Ammon's horn (tissue), 1 donor: ENCODE measurements at places on chromosomes 2 and 18.

DNA sequence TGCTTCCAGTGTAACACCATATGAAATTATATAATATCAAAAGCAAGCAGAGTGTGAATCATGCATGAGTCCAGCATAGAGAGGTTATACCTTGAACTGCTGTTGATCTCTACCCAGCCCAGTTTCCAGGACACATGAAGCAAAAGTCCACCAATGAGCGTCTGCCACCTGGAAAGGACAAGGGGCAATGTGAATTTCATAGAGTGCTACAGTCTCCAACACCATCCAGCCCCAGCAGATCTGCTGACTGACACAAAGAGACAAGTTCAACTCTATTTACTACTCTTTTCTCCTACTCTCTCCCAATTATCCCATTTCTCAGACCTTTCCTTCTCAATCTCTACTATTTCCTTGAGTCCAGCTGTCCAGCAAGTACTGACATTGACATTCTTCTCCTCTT is 31.8 kb upstream of the RIOK3 start:
- no peak for DNase-seq

DNA sequence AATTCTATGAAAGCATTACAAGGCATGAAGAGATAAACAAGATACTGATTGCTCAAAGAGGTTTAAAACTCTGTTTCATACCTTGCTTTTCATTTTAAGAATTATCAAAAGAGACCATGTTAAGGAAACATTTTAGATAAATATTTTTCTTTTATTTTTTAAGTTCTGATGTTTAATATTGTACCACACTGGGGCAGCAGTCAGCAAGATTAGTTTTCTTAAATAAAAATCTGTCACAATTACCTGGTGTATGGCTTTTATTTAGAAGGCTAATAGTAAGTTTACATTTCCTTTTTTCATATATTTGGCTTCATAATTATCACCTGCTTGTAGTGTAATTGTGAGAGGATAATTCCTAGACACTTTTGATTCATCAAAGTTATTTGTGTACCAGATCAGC is 46.4 kb downstream of the ZNF804A start:
- DNase-seq: no peak

GRCh38 chr2:7022492-7023385 is 105.5 kb downstream of the RNF144A start:
- DNase-seq: no peak

DNA sequence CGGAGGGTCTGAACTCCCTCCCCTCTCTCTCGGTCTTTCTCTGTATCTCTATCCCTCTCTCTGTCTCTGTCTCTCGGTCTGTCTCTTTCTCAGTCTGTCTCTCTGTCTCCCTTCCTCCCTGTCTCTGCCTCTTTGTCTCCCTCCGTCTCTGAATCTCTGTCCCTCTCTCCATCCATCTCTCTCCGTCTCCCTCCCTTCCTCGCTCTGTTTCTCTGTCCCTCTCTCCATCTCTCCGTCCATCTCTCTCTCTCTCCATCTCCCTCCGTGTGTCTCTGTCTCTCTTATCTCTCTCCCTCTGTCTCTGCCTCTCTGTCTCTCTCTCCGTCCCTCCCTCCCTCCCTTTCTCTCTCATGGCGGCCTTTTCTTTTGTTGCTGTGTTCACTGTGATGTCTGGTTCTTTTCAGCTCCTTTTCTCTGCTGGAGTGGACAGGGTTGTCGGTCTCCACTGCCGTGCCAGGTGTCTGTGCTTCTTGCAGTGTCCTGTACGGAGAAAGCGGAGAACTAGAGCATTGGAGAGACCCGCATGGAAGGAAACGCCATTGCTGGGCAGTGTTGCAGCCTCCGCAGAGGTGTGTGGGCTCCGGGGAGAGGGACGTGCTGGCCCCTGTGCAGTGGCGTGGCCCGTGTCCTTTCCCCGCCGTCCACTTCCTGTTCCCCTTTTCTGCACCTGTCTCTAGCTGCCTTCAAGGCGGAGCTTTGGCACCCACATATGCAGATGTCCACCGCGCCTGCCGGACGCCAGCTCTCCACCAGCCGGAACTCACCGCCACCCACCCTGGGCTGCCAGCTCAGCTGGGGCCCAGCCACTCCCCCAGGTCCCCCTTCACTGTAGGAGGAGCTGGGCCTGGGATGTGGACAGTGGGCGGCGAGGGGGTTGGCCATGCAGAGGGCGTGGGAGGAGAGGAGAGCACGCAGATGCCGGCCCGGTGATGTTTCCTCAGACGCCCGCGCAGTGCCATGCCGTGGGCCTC is 113.1 kb downstream of the NFATC1 start:
- DNase-seq: no peak

GRCh38 chr2:174587579-174587978 is 10.0 kb downstream of the WIPF1 start:
- no peak for DNase-seq

DNA sequence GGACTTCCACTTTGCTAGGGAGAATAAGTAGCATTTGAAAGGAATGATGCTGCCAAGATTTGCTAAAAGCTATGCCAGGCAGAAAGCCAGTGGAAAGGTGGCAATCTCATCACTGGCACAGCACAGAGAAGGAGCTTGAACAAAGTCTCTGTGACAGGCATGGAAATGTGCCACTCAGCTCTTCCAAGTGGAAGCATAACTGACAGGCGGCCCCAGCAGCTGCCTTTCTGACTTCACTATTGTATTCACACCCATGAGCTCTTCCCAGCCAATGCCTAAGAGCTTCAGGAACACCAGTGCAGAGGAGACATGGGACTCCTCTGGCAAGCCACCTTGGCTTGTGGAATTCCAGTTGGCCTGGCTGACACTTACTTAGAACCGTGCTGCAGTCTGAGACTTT is 134.6 kb upstream of the REG3G start:
- peak; percentile 4 for DNase-seq

DNA sequence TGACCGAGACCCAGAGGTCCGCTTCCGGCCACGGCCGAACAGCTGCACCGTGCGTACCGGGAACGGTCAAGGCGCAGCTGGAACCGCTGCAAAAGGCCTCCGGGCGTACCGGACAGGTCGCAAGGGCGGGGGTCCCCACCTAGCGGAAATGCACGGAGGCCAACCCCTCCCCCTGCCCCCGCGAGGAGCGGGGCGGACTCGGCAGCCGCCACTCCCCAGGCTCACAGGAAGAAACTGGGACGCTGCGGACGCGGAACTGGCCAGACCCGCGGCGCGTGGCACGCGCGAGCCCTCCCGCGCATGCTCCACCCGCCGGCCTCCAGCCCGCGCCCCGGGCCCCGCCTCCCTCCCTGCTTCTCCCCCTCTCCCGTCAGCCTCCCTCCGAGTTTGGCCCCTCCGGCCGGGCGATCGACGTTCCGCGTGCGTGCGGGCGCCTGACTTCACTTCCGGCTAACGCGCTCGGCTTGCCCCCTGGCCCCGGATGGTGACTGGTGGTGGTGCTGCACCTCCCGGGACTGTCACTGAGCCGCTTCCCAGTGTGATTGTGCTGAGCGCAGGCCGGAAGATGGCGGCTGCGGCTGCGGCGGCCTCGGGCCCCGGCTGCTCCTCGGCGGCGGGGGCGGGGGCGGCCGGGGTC is at the start of gene BIRC6:
Gene BIRC6 (plus strand): TSS at position 343 of the 637 bp plus-strand sequence. CDS start 139 bp downstream, at position 482.
- peak; percentile 99 for DNase-seq

- DNase-seq: no peak
These were observed 31.7 kb downstream of the LRP2 start for GRCh38 chr2:169330555-169331198.

GRCh38 chr2:122029456-122029855 is 274.0 kb downstream of the TSN start:
- no peak for DNase-seq

DNA sequence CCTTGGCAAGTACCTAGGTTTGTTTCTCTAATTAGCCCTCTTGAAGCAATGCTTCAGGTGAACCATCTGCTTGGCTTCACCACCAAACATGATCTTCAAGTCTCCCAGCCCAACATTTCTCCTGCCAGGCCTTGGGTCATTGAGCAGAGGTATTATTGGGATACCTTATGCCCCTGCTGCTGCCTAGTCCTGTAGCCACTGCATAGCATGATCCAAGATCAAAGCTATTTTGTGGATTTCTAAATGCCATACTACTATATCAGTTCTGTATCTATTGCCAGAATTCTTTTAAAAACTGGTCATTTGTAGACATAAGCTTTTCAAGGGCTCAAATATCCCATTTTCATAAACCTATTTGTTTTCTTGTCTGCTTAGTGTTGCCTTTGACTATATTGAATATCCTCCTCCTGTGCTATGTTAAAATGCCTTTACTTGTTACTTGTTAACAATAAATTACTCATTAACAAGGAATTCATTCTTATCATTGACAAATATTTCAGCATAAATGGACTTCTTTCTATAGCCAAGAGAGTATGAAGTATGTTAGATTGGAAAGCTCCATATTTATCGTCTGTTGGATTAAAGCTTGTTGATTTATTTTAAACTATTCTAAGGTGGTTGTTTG is 204.5 kb upstream of the RBBP8 start:
- DNase-seq: no peak

DNA sequence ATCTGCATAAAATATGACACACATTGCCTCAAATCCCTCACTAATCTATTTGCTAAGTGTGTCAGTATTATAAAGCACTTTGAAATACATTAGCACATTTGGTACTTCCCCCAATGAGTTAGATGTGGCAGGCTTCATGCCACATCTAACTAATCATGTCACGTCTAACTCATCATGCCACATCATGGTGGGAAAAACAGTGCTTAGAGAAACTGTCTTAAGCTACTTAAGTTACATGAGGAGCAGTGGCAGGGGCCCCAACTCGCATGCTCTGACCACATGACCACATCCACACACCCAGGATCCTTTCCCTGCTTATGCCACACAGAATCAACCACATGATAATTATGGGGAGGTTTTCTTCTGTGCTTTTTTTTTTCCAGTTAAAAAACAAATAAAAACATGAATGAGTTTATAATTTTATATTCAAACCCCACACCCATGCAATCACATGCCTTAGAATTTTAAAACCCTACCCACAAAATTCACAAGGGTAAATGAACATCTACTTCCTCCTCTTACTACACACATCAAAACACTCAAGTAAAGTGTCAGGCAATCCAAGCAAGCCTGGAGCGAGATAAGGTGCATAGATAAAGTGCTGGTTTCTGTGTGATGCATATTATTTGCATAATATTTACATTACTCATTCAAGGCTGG is 1.6 kb downstream of the ABCA12 start:
- DNase-seq: no peak

GRCh38 chr2:168392024-168392423 is 64.0 kb upstream of the CERS6 start:
- DNase-seq: no peak

DNA sequence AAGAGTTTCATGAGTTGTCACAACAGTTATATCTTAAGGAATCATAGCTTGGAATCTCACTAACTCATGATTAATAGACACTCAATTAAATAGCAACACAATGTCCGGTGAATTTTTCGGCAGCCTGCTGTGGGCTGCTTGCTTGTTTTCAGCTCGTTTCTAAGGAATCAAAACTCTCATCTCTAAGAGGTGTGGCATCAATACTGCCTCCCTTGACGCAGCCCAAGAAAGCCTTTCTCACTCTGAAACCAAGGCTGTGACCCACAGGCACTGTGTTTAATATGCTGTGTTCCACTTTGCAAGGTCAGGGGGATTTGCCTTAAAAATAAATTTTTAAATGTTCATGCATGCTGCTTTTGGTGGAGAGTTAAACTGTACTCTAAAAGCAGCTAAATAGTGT is 5.4 kb downstream of the DCC start:
- no peak for DNase-seq

DNA sequence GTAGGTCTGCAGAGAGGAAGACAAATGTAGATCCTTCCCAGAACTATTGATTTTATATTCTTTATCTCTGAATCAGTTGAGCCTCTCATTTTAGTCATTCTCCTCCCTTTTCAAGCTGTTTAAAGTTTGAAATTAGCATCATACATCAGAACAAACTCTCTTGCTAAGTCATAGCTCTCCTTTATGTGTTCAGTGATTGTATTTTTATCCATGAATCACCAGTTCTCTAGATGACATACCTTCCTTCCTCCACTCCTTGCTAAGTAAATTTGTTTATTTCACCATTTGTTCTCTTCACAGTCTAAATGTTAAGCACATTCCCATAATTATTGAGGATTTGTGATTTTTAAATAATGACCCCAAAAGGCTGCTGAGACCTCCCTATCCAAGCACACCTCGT is 63.5 kb upstream of the RAPGEF4 start:
- DNase-seq: no peak

GRCh38 chr18:8084160-8084559 is 517.0 kb downstream of the PTPRM start:
- DNase-seq: peak; percentile 20

GRCh38 chr2:177711483-177712265 is 319.1 kb downstream of the AGPS start:
- no peak for DNase-seq

DNA sequence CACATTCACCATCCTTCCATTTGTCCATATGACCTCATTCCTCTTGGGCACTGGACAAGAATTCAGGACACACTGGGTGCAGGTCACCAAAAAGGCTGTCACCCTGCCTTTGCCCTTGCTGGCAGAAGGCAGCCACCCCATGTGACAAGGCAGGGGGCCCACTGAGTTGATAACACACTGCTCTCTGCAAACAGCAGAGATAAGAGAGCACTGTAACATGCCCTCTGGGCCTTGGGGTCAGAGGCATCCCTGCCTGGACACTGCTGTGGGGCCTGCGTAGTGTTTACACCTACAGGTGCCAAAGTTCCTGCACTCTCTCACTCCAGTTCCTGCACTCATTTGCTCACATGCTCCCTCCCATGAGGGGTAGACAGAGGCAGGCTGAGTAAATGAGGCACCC is 344.7 kb upstream of the TCF4 start:
- no peak for DNase-seq

- DNase-seq: peak; percentile 33
These were observed 129.1 kb upstream of the DOCK10 start for GRCh38 chr2:225171350-225171749.

GRCh38 chr2:30283931-30284565 is 52.7 kb downstream of the LBH start:
- DNase-seq: no peak

DNA sequence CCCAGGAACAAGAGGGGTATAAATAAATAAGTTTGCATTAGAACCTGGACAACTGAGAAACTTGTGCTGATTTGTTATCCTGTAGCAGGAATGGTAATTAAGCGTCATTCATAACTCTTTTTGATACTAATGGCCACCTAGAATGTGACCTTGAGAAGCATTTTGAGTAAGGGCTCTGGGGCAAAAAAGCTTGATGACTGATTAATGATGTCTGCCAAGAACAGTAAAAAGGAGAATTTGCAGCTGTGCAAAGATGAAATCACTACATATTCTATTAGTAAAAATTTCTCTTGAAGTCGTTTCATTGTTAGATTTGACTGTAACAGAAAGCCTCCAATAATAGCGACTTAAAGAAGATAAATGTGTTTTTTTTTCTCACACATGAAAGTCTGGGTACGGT is 157.7 kb downstream of the PRKCE start:
- no peak for DNase-seq
